ENCODE measurements at places on chromosomes 7 and 10. TPM values are rescaled to one million over a fixed set of nuclear protein-coding genes. Genes with fewer than 3 reads are reported as not detected.

DNA sequence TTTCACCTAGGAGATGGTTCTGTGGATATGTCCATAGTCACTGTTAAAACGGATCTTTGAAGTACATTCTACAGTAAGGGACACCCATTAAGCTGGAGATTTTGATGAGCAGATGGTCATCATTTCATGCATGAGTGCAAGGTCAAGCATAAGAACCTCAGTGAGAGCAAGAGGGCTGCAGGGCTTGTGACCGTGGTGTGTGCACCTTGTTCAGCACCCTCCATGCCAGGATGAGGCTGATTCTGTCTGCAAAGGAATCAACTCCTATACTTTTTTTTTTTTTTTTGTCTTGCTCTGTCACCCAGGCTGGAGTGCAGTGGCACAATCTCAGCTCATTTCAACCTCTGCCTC is 17.6 kb downstream of the PDSS1 start:
- no peak for DNase-seq

The ELFN1 gene
- 0.46 TPM for total RNA-seq

DNA sequence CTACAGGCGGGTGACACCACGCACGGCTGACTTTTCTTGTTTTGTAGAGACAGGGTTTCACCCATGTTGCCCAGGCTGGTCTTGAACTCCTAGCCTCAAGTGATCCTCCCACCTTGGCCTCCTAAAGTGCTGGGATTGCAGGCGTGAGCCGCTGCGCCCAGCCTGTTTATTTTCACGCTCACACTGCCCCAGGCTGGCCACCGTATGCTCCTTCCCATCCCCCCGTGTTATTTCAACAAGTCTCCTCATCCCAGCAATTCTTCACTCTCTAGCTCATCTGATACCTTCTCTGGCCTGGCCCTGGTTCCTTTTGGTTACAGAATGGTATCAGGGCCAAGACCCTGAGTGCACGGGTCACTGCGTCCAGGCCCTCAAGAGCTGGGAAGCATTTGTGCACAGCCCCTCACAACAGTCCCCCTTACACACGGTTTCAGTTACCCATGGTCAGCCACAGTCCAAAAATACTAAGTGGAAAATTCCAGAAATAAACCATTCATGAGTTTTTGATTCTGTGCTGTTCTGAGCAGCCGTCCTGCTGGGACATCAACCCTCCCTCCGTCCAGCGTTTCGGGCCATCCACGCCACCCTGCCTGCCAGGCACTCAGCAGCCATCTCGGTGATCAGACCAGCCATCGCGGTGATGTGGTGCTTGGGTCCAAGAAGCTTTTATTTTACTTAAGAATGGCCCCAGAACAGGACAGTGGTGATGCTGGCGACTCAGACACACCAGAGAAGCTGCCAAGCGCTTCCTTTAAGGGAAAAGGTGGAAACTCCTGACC is 8.9 kb downstream of the COX19 start:
- no peak for DNase-seq

DNA sequence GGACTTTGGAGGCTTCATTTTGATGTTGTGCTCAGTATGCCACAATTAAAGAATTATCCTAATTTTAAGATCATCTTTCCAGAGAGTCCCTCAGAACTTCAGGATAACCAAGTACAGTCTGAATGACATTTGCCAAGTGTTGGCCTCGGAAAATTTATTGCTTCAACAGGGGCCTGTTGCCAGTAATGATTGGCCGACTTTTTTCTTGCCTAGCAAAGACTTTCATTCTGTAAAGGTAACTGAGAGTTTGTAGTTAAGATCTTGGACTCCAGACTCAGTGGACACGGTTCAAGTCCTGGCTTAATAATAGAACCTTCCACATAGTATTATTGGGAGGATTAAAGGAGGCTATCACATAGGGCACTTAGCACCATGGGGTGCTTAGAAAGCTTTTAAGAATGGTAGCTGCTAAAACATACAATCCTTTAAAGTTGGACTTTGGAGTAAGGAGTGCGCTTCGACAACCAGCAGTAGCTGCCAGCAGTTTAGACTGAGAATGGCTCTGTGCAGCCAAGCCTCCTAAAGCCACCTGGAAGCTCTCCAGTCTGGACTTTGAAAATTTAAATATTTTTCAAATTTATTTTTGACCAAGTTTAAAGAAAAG is 90.0 kb downstream of the PLCE1 start:
- no peak for DNase-seq

The HGF gene
- total RNA-seq = 0.98 TPM

DNA sequence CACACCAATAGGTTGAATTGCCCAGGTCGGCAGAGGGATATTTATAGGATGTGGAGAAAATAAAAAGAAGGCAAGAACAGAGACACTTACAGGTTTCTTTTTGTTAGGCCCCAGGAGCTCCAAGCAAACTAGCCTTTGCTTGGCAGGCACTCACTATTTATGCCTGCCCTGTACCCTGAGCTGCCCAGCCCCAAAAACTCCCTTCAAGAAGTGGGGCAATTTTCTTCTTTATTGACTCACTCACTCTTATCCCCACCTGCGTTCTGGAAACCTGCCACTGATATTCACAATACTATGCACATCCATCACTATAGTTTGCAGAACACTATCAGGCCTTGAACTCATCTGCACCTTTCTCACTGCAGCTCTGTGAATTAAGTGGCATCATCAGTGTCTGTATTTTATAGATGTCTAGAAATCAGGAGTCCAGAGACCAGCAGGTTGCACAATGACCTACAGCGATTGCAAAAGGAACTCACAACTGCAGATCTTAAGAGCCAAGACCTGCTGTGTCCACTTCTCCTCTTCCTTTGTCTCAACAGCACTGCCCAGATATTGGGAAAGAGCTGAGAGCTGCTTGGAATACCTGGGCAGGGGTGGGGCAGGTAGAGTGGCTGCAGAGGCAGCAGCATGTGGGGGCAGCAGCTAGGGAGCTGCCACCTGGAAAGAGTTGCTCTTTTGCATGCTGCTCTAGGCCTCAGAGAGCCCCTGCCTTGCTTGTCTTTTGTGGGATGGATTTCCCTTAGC is at the start of gene SFTPD:
SFTPD (minus strand) TSS at position 130 of the 747 bp plus-strand sequence. CDS start 2,446 bp downstream, outside the sequence.
- DNase-seq = no peak

The NODAL gene
- not detected for total RNA-seq

The PANK1 gene
- total RNA-seq = 28.7 TPM

DNA sequence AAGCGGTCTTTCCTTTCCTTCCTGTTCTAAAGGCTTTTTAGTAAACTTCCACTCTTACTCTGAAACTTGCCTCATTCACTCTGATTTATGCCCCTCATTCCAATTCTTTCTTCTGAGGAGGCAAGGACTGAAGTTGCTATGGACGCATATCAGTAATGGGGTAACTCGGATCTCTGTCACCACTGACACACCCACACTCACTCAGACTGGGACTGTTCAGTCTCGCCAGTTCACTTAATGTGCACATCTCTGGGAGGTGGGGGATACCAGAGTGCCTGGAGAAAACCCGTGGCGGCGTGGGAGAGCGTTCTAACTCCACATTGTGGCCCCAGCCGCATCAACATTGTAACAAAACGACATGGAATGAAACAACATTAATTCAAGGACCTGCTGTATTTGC is 1139.3 kb upstream of the CELF2 start:
- no peak for DNase-seq

- DNase-seq = no peak
Observed at GRCh38 chr7:120304674-120305073, 31.7 kb downstream of the KCND2 start.

DNA sequence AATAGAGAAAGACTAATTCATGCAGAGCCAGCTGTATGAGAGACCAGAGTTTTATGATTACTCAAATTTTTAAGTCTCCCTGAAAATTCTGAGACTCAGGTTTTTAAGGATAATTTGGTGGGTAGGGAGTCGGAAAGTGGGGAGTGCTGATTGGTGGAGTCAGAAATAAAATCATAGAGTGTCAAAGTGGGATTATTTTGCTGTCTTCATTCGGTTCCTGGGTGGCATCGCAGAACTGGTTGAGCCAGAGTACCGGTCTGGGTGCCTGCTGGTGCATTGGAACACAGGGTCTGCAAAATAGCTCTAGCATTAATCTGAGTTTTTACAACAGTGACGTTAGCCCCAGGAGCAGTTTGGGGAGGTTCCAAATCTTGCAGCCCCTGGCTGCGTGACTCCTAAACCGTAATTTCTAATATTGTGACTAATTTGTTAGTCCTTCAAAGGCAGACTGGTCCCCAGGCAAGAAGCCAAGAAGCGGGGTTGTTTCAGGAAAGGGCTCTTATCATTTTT is 32.4 kb downstream of the GPRIN2 start:
- DNase-seq = peak; percentile 50

DNA sequence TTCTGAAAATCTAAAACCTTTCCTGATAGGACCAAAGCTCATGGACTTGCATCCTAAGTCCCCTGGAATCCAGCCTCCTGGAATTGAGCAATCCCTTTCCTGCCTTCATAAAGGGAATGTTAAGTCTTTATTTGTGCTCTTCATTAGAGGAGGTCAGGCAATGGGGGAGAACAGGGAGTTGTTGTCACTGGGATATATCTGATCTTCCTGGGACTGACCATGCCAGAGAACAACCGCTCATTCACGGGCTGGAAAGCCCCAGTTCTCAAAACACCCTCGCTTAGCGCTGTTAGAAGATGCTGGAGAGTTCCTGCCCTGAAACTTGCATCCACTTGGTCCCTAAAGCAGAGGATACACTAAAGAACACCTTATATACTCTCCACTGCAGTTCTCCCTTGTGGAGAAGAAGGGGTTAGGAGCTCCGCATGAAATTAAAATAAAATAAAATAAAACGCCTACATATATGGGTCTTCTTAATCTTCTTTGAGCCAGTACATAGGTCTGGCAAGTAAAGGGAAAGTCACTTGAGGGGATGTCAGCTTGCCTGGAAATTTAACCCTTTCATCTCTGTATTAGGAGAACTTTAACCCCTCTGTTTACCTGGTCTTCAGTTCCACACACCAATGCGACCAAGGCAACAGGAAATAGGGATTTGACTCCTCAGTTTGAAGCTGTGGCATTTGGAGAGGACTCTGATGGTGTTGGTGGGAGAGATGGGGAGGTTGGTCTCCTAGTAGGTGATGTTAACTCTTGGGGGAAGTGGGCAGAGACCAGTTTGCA is 1.2 kb downstream of the SORCS1 start:
- no peak for DNase-seq

- no peak for DNase-seq
Observed at GRCh38 chr7:16044645-16045044, 358.2 kb upstream of the MEOX2 start.

- DNase-seq = peak; percentile 92
Observed at GRCh38 chr7:140397784-140398750, at the start of gene SLC37A3. TSS of gene SLC37A3 (minus strand) at chr7:140398530. CDS start at chr7:140382526, 16,004 bp downstream.

DNA sequence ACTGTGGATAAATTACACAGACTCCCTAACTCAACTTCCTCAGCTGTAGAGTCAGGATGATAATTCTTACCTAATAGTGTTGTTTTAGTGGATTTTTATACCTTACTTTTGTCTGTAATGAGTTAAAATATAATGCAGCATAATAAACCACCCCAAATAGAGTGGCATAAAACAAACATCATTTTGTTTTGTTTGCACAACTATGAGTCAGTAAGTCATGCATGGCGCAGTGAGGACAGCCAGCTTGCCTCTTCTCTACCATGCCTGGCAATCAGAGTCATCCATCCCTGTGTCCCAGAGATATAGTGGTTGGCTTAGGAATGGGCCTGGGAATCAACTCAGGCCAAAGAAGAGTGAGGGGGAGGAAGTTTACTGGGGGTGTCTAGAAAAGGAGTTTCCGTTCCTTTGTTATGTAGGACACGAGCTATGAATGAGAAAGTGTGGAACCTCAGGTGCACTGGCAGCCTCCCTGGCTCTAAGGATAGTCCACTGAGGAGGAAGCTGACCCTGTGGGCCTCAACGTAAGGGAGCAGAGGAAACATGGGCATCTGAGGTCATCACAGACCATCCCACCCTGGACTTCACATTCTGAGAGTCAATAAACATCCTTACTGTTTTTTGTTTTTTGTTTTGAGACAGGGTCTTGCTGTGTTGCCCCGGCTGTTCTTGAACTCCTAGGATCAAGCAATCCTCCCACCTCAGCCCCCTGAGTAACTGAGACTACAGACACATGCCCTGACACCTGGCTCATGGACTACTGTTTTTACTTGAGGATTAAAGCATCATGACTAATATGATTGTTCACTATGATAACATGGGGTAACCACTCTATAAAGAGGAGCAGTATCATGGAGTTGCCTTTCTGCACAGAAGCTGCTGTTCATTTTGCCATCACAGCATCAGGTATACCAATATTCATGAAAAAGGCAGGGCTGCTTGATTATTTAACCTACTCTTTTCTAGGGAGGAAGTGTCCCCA is 21.0 kb upstream of the GRB10 start:
- DNase-seq = no peak

The CYP2C19 gene
- total RNA-seq = 3.9 TPM

- DNase-seq = no peak
Observed at GRCh38 chr10:69958556-69958902, 94.1 kb upstream of the MACROH2A2 start.

DNA sequence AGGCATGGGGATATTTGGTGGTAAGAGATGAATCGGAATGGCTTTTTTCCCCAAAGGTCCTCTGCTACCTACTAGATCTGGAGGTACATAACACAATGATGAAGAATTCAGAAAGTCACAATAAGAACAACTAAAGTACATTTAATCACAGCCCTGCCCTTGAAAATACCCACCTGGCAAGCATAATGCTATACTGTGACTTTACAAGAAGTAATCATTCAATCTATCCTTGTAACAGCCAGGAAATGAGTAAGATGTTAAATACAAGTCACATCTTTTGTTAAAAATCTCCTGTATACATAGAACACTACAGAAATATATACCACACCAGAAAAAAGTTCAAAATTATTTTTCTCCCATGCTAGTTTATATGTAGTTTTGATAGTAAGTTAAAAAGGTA is 108.3 kb upstream of the ABCB5 start:
- DNase-seq = no peak

The TMEM270 gene
- total RNA-seq = not detected

The RAPGEF5 gene
- 62.9 TPM for total RNA-seq

- DNase-seq = peak; percentile 7
Observed at GRCh38 chr10:57972783-57973182, 294.9 kb downstream of the IPMK start.

The SPDYE3 gene
- not detected for total RNA-seq

The PDSS1 gene
- 20.3 TPM for total RNA-seq

DNA sequence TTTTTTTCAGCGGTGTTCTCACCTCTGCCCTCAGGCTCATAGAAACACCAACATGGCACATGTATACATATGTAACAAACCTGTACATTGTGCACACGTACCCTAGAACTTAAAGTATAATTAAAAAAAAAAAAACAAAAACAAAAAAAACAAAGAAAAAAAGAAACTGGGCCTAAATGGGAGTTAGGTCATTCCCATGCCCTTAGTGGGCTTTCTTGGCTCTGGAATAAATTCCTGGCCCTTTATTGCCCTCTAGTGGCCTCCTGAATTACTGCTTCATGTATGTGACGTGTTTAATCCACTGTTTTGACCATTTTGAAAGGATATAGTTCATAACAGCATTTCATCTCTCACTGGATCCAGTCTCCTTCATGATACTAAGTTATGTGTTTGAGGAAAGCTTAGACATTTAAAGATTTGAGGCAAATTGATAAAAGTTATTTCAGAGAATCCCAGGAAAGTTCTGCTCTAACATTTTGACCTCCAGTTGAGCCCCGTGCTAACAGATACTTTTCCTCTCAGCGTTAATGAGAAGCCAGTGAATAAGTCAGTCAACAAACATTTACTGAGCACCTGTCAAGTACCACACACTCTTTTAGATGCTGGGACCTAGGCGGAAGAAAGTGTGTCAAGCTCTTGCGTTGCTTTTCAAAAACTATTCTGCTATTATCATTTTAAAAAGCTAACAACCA is 54.7 kb upstream of the SYPL1 start:
- DNase-seq = peak; percentile 38
